Thoracic aorta (tissue), 2 donors: ENCODE measurements at places on chromosomes 11 and 22. TPM values are rescaled to one million over a fixed set of nuclear protein-coding genes. Genes with fewer than 3 reads are reported as not detected.

DNA sequence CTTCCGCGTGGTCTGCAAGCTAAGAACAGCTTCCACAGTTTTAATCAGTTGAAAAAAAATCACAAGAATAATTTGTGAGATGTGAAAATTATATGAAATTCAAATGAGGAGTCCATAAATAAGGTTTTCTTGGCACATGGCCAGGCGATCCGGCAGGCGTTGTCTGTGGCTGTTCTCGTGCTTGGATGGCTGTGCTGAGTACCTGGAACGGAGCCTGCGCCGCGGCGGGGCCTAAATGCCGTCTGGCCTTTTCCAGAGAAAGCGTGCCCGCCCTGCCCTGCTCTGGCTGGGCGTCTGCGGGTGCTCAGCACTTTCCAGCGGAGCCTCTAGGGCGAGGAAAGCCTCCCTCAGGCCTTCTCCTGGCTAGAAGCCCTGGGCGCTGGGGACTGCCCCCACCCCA, 41.8 kb downstream of the OSBPL5 start:
- peak; percentile 42 for DNase-seq

Gene TRIM66
- 18.1 TPM for total RNA-seq

GRCh38 chr22:42287174-42287890, 16.9 kb upstream of the TCF20 start:
- DNase-seq, result no peak

DNA sequence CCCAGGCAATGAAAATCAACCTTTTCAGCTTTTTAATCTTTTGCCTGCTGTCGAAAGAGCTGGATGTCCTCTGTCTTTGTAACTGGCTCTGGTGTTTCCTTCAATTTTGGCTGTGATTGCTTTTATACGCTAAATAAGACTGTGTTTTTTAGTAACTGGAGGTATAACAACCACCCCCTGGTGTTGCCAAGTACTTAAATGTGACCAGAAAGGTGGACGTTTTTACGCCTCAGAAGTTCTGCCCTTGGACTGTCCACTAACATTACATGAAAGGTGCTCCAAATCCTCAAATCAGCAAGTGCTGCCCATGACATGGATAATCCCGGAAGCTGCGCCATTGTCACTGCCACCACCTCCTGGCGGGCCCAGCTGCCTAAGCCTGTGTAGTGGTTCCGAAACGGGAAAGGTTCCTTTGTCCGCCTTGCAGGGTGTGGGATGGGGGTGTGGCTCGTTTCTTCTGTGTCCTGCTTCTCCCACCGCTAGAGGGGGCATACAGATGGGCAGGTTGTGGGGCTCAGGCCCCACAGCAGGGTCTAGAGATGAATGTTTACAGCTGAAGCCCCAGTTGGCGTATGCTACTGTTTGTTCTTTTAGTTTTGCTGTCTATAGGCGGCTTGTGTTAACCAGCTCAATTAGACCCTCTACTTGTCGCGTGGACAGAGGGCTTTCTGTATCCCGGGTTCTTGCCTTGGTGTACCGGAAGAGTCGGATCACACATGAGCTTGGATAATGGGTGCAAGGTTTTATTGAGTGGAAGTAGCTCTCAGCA, 82.2 kb upstream of the SEPTIN5 start:
- DNase-seq, result no peak

Gene RFPL1
- total RNA-seq, result not detected

DNA sequence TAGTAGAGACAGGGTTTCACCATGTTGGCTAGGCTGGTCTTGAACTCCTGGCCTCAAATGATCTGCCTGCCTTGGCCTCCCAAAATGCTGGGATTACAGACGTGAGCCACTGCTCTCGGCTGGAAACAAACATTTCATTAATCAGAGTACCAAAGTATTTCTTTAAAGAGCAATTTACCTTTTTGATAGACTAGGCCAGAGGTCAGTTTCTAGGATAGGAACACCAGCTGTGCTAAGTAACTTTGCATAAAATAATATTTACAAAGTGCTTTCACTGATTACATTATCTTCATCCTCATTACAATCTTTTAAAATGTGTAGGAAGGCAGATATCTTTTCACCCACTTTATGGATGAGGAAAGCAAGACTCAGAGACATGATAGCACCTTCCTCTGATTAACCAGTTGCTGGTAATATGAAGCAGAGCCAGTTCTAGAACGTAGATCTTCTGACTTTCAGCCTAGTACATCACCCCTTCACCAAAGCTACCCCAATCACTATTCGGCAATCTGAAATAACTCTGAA, 355.2 kb downstream of the SOX6 start:
- DNase-seq, result no peak

- DNase-seq, result no peak
Measured at GRCh38 chr11:35427071-35427470, 7.7 kb upstream of the SLC1A2 start.

- no peak for DNase-seq
Measured at GRCh38 chr11:12799334-12799835, 125.2 kb downstream of the TEAD1 start.

DNA sequence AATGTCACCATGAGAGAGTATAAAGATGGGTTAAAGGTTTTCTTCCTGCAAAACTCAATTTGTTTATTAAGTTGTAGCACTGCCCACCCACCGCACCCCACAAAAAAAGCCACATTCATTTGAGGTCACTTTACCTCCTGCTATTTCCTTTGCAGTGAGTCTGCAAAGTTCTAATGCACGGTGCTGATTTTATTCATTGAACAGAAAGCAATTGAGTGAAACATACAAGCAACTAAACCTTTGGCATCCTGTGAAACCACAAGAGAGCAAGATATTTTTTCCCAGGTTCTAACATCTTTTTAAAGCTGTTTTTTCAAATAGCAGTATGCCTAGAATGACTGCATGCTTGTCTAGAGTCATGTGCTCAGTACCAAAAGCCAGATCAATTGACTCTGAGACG, 39.0 kb downstream of the RRAS2 start:
- no peak for DNase-seq

Gene MUC5AC
- total RNA-seq, result 45.9 TPM

DNA sequence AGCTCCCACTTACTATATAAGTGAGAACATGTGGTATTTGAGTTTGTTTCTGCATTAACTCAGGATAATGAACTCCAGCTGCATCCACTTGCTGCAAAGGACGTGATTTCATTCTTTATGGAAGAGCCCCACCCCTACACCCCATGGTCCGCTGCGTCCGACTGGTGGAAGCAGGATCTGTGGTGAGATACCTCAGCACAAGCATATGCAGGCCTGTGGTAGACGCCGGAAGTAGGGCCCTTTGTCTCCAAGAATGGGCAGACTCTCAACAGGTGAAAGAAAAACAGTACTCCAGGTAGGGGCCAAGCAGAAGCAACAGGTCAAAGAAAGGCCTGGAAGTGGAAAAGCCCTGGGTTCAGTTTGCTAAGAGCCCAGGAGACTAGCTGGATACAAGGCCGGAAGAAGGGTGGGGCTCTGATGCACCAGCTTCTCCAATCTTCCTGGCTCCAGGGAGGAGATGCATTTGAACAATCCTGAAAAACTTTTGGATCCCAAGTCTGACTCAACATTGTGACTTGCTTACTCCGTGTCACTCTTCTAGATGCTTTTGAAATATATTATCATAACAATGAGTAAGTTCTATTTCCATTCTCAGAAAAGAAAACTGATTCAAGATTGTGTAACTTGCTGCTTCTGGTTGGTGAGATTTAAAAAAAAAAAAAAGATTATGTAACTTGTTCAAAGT, 30.4 kb downstream of the NEAT1 start:
- no peak for DNase-seq

GRCh38 chr11:70490208-70490607, 91.9 kb downstream of the CTTN start:
- no peak for DNase-seq

DNA sequence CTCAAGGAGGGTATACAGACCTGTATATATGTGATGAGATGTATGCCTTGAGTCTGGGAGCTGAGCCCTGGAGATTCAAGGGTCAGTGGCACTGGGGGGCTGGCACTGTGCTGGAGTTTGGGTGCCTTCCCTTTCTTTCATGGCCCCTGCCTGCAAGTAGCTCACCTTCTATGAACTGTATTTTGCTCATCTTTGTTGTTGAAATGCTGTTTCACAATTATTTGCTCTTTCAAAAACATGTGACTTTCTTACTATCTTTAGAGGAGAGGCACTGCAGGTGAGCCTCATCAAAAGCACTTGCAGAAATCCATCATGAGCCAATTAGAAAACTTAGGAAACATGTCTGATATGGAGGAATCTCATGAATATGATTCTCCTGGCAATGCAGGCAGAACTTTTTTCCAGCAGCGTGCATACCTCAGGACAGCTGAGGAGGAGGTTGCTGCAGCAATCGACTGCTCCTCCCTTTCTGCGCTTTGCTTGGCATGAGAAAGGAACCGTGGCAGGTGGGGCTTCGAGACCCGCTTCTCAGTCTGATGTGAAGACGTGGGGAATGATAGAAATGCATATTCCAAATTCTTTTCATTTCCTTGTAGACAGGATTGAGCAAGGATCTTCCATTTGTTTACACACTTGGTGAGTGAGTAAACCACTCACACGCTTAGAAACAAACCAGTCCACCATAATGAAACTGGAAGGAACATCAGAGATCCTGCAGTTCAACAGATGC, 178.4 kb upstream of the E2F8 start:
- no peak for DNase-seq

Gene APOL6
- total RNA-seq, result 15.3 TPM

DNA sequence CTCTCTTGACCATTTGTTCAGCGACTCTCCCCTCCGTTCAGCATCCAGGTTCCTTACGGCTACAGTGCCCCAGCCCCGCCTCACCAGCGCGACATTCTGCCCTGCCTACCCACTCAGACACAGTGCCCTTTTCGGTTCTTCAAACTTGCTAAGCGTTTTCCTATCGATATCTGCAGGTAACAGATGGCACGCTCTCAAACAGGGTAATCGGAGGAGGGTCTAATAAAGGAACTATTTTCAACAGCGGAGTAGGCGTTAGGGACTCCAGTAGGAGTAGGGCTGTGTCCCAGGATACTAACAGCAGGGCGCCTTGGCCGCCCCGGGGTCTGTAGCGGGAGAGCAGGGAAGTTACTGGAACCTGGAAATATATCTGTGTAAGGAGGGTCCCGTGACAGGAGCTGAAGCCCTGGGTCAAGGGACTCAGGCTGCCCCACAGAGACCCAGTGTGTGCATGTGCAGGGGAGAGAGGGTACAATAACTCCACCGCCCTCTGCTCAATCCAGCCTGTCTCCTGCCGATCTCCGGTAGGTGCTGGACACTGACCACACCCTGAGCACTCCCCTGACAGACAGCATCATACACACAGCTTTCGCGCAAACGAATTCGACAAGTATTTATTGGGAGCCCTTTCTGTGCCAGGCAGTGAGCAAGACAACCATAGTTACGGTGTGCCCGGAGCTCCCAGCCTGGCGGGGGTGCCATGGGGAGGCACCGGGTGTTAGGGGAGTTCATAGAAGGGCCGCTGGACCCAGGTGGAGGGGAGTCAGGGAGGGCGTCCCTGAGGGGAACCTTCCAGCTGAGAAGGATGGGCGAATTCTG, 2.1 kb downstream of the KLHL35 start:
- DNase-seq, result no peak

Gene MAML2
- 23.4 TPM for total RNA-seq

GRCh38 chr11:77180346-77180745, 52.3 kb downstream of the MYO7A start:
- no peak for DNase-seq

DNA sequence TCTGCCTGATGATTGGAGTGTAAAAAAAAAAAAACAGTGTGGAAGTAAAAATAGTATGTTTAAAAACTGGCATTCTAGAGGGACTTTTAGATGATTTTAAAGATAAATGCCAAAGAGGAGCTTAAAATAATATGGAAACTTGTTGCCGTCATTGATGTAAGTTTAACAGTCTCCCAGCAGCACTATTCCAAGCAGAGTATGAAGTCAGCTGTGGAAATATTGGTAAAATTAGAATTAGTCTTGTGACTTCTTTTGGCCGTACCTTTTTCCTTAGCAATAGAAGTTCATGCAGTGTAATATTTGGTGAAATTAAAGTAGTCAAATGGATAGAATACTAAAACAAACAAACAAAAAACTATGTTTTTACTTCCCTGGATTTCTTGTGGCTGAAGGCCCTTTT, 134.9 kb downstream of the METTL15 start:
- no peak for DNase-seq

Gene MTMR3
- 61.9 TPM for total RNA-seq

- DNase-seq, result no peak
Measured at GRCh38 chr11:62555464-62556107, 9.0 kb upstream of the AHNAK start.

Gene GPR83
- total RNA-seq, result not detected

GRCh38 chr11:10991393-10991792, 133.5 kb upstream of the ZBED5 start:
- DNase-seq, result no peak

Gene OR51B4
- not detected for total RNA-seq

DNA sequence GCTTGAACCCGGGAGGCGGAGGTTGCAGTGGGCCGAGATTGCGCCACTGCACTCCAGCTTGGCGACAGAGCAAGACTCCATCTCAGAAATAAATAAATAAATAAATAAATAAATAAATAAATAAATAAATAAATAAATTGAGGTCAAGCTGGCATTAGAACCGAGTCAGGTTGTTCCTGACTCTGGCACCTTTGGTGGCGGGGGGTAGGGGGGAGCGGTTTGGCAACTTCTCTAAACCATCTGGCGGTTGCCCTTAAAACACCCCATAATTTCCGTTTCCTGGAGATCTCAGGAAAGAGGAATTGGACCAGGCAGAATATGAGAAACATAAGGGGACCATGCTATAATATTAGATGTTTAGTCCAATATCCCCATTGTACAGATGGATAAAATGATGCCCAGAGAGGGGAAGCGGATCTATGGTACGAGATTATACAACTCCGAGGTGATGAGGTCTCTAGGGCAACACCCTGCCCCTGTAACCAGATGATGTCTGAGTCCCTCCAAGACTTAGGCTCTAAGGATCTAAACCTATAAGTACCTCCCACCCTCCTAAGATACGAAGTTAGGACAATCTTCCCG, 785 bp downstream of the CLPB start:
- no peak for DNase-seq

Gene SYTL2
- total RNA-seq, result 36.0 TPM

Gene FXYD6
- 17.5 TPM for total RNA-seq

GRCh38 chr11:57464539-57465181, 4.3 kb downstream of the RTN4RL2 start:
- DNase-seq, result no peak

DNA sequence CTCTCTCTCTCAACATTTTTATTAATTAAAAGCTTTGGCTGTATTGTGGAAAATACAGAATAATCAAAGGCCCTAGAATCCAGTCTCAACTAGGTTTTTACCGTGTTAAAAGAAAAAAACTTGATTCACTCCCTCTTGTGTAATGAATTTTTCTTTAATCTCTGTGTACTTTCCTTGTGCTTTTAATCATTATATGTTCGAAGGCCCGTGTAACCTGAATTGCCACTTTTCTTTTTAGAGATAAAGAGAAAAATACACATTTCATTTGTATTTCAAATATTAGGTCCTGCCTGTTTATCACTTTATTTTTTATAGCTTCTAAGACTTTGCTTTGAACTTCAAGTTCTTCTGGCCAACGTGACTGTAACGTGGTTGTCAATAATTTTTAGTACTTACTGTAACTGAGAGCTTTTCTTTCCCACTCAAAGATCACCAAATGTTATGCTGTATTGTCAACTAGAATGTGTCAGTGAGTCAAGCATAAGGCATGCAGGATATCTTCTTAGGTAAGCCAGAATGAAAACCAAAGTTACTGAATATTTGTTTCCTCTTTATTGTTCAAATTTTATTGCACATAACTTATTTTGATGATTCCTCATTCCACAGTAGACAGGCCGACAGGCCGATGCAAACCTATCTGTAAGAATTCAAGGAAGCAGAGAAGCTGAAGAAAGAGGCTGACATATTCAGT, 23.3 kb upstream of the FAR1 start:
- no peak for DNase-seq
